ENCODE measurements at places on chromosomes 1 and 21.
A peak's percentile ranks its signal among the peaks of the same experiment; 100 is the strongest.

DNA sequence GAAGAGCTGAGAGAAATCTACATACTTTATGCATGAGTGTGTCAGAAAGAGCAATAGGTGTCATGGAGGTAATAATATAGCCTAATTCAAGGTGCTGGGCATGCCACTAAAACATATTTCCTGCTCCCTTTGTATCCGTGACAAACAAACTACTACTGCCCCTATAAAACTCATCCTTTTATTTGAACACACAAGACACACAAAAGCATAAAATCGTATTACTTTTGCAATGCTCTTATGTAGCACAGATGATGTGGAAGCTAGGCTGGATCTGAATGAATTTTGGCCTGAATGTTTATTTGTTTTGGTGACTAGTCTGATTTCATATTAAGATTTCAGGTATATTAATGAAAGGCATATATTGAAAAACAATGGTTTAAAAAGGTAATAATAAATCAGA, 239.3 kb upstream of the NEGR1 start:
- no peak for DNase-seq

GRCh38 chr1:145885738-145886287, at the start of gene ANKRD35:
Gene ANKRD35, minus strand, starts transcription at chr1:145885866. Its CDS starts 108 bp downstream, at chr1:145885758.
- no peak for DNase-seq

- no peak for DNase-seq
Observed at GRCh38 chr1:66372522-66373101, 161.3 kb upstream of the SGIP1 start.

DNA sequence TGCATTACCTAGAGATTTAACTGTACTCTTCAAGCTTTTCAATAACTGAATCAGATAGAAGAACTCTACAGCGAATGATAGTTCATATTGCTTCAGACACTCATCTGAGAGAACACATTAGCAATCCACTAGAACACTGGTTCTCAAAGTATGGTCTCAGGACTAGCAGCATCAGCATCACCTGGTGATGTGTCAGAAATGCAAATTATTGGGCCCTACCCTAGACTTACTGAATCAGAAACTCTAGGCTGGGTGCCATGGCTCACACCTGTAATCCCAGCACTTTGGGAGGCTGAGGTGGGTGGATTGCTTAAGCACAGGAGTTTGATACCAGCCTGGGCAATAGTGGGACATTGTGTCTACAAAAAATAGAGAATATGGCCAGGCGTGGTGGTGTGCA, 24.9 kb upstream of the GLIS1 start:
- no peak for DNase-seq

- DNase-seq = no peak
Observed at GRCh38 chr1:37070126-37070525, 35.8 kb upstream of the GRIK3 start.

GRCh38 chr1:40696294-40696693, 4.8 kb downstream of the NFYC start:
- no peak for DNase-seq

GRCh38 chr1:204945565-204945977, 74.9 kb downstream of the NFASC start:
- DNase-seq = no peak

- DNase-seq = no peak
Observed at GRCh38 chr1:234582186-234582585, 27.8 kb downstream of the IRF2BP2 start.

DNA sequence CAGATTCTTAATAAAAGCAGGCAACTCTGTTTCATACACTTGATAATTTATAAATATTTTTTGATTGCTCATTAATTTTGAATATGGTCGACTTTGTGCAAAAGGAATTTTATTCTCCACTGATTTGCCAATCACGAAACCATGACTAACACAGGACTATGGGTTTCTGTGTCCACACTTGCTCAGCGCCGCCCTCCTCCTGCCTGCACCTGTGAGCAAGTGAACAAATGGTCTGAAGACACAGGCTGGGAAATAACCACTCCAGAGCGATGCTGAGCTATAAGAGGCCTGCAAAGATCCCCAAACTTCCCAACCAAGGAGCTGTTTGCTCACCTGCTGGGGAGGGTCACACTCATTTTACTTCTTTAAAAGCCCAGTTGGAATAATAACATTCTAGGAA, 19.6 kb downstream of the ABCB10 start:
- DNase-seq = no peak

- no peak for DNase-seq
Observed at GRCh38 chr1:161266202-161266601, 7.7 kb downstream of the PCP4L1 start.

DNA sequence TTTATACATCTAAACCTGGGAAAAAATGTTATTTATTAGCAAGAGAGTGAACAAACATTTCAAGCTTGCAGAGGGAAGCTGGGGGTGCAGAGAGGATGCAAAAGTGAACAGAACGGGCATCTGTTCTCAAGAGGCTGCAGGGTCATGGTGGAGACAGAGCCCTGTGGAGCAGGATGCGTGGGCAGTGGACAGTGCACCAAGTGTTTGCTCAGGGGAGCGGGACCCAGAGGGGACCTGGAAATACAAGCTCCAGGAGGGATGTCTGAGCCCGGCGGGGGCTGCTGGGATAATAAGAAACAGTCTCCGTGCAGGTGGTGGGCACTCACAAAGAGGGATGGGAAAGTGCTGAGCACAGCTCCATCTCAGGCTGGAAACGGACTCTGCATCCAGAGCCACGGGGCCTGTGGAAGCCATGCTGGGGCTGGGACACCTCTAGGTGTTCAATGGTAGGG, 105.3 kb upstream of the SLC45A1 start:
- DNase-seq = no peak

DNA sequence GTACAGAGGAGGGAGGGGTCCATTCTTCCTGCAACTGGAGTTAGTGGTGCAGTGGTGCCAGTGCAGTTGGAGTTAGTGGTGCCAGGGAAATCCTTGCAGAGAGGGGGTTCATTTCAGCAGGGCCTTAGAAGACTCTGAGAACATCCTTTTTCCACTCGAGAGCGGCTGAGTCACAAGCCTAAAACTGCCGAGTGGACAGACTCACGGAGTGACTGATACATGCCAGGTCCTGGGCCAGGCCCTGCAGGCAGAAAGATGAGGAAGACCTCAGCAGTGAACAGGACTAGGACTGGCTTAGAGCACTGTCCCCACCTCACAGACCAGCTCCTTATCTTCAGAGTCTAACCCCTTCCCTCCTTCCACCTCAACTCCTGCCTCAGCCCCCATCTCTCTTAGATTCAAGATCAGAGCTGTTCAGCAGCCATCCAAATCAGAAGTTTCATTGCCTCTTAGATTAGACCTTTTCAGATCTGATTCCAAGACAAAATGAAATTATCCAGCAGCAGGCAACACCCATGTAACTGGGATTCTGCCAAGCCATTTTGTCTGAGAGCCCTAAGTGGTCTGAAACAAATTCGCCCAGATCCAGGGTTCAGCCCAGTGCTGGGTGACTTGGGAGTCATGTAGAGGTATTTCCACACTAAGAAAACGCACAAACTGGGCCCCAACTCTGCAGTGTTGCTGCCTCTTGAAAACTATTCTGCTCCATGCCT, 12.7 kb upstream of the IKBKE start:
- DNase-seq = no peak

GRCh38 chr1:35726450-35727433, 8.1 kb upstream of the C1orf216 start:
- DNase-seq = peak; percentile 16

GRCh38 chr1:77316006-77316405, 34.2 kb downstream of the AK5 start:
- peak; percentile 21 for DNase-seq

DNA sequence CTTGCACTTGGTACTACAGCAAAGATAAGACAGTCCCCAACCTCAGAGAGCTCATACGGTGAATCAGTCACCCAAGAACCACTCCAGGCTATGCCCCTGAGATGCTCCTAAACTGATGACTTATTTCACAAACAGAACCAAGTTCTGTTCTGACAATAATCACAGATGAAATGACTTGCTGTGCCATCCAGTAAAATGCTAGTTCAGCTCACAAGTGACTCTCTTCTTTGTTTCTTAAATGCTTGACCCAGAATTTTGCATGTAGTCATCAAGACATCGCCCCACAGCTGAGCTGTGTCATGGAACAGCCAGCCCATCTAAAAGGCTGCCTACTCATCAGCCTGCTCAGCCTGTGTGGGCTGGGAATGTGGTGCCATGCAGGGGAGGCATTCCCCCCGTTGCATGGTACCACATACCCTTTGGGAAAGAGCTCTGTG, 6.1 kb upstream of the SLC19A2 start:
- no peak for DNase-seq

DNA sequence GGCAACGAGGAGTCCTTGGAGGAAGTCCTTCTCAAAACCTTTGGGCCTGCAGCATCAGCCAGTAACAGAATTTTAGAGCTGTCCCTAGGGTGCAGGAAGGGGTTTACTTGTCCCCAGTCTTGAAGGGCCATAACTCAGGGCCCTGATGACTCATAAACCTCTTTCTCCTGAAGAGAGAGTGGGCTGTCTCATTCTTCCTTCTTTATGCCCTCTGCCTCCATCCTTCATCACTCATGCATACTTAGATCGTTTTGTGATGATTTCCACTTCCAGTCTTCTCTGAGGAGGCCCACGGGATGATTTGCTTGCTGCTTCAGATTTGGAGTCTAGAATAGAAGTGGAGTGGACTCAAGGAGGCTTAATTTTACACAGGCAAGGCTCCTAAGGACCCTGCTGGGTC, 60.2 kb downstream of the NDUFS5 start:
- DNase-seq = no peak

- DNase-seq = no peak
Observed at GRCh38 chr1:2136386-2137235, 58.0 kb downstream of the FAAP20 start.

DNA sequence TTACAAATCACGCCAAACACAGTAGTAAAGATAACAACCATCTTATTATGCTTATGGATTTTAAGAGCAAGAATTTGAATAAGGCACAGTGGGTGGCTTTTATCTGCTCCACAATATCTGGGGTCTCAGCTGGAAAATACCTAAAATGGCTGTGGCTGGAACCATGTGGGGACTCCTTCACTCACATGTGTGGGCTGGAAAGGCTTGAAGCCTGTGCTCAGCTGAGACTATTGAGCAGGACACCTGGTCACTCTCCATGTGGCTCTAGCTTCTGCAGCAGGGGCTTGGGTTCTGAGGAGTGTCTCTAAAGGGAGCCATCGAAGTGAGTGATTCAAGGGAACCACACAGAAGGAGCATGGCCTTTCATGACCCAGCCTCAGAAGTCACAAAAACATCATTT, 239.6 kb upstream of the B3GALT2 start:
- no peak for DNase-seq

- no peak for DNase-seq
Observed at GRCh38 chr21:20739421-20739820, 258.8 kb upstream of the NCAM2 start.

GRCh38 chr1:65068202-65069010, 79.6 kb upstream of the AK4 start:
- no peak for DNase-seq

- DNase-seq = no peak
Observed at GRCh38 chr1:226414098-226414698, 6.3 kb upstream of the PARP1 start.

DNA sequence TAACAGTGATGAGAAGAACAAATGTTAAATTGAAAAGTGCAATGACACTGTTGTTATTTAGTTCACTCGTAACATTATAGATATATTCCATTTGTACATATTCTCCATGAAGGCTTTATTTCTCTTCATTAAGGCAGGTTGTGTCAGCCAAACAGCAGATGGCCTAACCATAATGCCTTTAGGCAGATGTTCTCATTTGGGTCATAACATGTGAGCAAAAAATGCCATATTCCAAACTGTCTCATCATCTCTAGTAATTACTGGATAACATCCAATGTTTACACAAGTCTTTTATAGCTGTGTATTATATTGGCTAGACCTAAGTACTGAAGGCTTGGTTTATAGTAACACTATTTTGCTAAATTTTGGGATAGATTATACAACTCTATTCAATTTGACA, 87.2 kb upstream of the CHODL start:
- no peak for DNase-seq

Data from AG09309 (cell line).